ENCODE measurements at places on chromosomes 7 and 10. TPM values are rescaled to one million over a fixed set of nuclear protein-coding genes. Genes with fewer than 3 reads are reported as not detected.

The BICC1 gene
- total RNA-seq: 23.6 TPM

The FAM25C gene
- not detected for total RNA-seq

The SFXN3 gene
- 39.7 TPM for total RNA-seq

The USP54 gene
- total RNA-seq: 12.4 TPM

The DNAJC12 gene
- total RNA-seq: 65.1 TPM

The GIMAP1 gene
- not detected for total RNA-seq

The FXYD4 gene
- not detected for total RNA-seq

The TMEM229A gene
- total RNA-seq: not detected

The ACSM6 gene
- total RNA-seq: not detected

The GLUD1 gene
- total RNA-seq: 96.9 TPM

The YAE1 gene
- 15.1 TPM for total RNA-seq

The MYL7 gene
- not detected for total RNA-seq

The COL13A1 gene
- total RNA-seq: 0.33 TPM

The ADGRA1 gene
- total RNA-seq: not detected

The NEURL1 gene
- 0.18 TPM for total RNA-seq

The TAS2R4 gene
- 0.12 TPM for total RNA-seq

The CPXM2 gene
- total RNA-seq: not detected

The SPDYE16 gene
- total RNA-seq: not detected

The SUN1 gene
- 66.9 TPM for total RNA-seq

The RBP3 gene
- total RNA-seq: not detected

The TSPAN13 gene
- total RNA-seq: 13.2 TPM

The TMEM139 gene
- 0.85 TPM for total RNA-seq

The IRF5 gene
- total RNA-seq: 10.0 TPM

The ANKRD30A gene
- total RNA-seq: 0.88 TPM

The MAT1A gene
- not detected for total RNA-seq

The WAPL gene
- total RNA-seq: 17.3 TPM

The NUB1 gene
- 37.8 TPM for total RNA-seq

The HMX3 gene
- not detected for total RNA-seq

The ATP6V0A4 gene
- 0.22 TPM for total RNA-seq

The FFAR4 gene
- 0.44 TPM for total RNA-seq

The CALHM1 gene
- total RNA-seq: not detected

The ANKRD7 gene
- 0.23 TPM for total RNA-seq

The CALY gene
- 0.77 TPM for total RNA-seq

The OPALIN gene
- total RNA-seq: not detected

The ASZ1 gene
- total RNA-seq: not detected

The FOXI2 gene
- total RNA-seq: not detected

The TAC1 gene
- not detected for total RNA-seq

The DBF4 gene
- total RNA-seq: 32.4 TPM

The RARRES2 gene
- total RNA-seq: not detected

The ENKUR gene
- not detected for total RNA-seq

The FOXP2 gene
- total RNA-seq: not detected

The NYAP1 gene
- total RNA-seq: 1.2 TPM
